Left ventricle myocardium superior (tissue), 1 donor: ENCODE measurements at places on chromosomes 16 and 17.

DNA sequence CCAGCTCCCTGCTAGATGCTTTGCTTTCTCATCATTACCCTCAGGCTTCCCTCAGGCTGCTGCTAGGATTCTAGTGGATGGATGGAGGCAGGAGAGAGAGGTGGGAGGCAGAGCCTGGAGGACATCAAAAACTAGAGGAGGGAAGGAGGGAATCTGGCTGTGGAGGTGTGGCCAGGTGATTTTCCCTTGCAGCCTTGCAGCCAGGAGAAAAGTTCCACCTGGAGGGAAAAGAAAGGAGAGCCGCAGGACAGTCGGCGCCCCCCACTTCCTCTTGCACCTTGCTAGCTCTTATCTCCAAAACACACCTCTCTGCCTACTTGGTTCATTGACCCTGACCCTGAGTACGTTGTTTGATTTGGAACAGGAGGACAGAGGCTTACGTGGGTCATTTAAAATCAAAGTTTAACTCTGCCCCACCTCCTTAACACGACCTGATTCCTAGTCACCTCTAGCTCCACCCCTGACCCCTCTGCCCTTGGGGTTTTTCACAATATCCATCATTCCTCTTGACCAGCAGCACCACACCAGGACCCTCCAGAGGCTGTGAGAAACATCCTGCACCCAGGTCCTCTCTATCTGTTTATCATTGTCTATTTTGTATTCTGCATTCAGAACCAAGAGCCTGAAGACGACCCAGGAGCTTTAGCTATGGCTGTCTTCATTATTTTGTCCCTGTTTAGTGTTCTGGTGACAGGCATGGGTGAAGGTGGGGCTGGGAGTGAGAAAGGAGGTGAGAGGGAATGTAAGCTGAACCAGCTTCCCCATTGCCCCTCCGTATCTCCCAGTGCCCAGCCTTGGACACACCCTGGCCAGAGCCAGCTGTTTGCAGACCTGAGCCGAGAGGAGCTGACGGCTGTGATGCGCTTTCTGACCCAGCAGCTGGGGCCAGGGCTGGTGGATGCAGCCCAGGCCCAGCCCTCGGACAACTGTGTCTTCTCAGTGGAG lies 15.9 kb downstream of the AOC3 start:
- DNase-seq = no peak

DNA sequence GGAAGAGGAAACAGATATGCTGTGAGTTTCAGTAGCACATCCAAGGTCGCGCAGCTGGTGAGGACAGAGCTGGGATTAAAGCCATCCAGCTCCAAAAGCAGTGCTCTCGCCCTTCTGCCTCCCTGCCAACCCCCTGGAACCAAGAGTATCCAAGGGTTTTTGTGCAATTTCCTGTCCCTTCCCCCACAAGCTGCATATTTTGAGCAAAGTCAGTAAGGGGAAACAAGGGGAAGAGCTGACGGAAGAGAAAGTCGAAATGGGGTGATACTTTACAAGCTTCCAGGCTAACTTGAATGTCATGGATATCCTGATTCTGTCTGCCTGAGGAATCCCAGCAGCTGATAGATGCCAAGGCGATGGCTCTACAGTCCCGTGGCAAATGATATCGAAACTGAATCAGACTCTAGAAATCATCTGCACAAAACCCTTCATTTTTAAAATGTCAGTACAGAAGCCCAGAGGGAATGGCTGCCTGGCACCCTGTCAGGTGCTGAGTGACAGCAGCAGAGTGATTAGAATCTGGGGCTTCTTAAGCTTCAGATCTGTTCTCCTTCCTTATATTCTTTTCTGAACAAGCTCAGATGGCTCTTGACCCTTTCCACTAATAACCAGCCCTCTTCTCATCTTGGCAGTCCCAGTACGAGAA lies 42.9 kb upstream of the TEKT3 start:
- peak; percentile 82 for DNase-seq

DNA sequence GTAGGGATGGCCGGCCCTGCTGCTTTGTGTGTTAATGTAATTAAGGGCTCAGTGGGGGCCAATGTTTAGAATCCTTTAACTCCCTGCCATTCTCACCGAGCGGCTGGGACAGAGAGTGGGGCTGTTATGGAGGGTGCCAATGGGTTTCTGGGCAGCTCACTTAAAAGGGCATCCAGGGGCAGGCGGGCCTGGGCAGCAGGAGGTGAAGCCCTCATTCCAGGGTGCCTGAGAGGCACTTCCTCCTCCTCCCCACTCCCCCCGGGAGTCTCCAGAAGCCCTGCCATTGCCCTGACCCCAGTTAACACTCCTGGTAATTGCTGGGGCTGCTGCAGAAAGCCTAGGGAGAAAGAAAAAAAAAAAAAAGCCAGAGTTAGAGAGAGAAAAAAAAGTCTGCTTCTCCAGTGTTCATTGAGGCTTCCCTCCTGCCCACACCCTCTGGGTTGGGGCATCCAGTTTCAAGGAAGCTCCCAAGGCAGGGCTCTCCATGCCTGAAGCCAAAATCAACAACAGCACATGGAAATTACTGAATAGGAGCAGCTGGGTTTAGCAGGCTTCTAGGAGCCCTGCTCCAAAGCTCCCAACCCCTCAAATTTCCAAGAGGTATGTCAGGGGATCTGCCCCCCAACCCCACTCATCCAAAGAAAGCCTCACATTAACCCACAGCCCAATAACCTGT lies 28.0 kb downstream of the CUEDC1 start:
- DNase-seq = peak; percentile 45

DNA sequence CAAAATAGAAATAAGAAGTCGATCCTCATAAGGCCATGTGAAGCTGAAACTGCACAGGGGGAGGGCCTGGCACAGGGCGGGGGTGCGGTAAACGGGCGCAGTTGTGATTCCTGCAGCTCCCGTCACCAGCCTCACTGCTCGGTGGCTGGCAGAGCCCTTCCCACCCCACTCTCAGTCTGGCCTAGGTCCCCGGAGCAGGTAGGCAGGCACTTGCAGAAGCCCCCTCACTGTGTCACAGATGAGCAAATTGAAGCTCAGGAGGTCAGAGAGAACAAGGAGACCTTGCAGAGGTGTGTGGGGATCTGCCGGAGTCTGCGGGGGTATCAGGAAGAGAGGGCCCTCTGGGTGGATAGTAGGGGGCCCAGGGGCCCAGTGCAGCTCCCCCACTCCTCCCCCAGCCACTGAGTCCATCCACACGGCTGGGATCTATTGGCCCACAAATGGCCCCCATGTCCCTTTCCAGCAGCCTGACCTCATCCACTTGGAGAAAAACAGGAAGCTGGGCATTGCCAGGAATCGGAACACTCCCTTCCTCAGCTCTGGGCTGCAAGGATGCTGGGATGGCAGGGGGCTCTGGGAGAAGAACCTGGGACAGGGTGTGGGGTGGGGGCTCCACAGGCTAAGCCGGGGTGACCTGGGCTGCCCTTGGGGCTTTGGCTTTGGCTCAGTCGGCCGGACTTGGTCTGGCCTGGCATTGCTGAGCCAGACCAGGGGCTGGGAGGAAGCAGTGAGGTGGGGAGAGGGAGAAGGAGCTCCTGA lies 21.4 kb upstream of the MAP3K14 start:
- peak; percentile 55 for DNase-seq

- DNase-seq = peak; percentile 40
Measured at GRCh38 chr16:10521681-10522274, 58.6 kb downstream of the EMP2 start.

DNA sequence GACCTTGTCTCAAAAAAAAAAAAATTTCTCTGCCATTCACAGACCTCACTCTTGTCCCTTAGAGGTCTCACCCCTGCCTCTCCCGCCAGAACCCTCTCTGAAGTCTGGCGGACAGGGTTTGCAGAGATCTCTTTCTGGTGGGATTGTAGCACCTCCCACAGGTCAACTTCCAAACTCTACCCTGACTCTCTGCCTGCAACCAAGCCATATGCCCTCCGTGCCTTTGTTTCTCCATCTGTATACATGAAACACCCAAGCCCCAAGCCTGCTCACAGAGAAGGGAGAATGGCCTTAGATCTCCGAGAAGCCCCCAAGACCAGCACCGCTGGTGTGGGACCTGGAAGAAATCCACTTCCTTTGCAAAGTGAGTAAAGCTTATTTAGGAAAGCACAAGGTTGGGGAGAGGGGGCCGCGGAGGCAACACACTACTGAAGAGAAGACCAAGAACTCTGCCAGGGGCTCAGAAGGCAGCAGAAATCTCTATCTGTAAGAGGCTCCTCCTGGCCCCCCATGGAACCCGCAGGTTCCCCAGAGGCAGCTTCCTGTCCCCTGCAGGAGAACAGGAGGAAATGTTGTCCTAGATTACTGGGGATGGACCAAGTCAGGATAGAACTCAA lies 219.9 kb downstream of the C16orf78 start:
- DNase-seq = no peak
